Left ventricle myocardium superior (tissue), 1 donor: ENCODE measurements at places on chromosomes 4 and X. TPM values are rescaled to one million over a fixed set of nuclear protein-coding genes. Genes with fewer than 3 reads are reported as not detected.

Gene DAPP1
- 0.42 TPM for total RNA-seq

Gene XK
- total RNA-seq, result 8.7 TPM

Gene PAK3
- 0.64 TPM for total RNA-seq

Gene CDX4
- not detected for total RNA-seq

GRCh38 chr4:1711055-1711570 is 1.0 kb downstream of the SLBP start:
- no peak for DNase-seq

- DNase-seq, result no peak
These were observed 47.0 kb upstream of the SPRY1 start for GRCh38 chr4:123349421-123350190.

DNA sequence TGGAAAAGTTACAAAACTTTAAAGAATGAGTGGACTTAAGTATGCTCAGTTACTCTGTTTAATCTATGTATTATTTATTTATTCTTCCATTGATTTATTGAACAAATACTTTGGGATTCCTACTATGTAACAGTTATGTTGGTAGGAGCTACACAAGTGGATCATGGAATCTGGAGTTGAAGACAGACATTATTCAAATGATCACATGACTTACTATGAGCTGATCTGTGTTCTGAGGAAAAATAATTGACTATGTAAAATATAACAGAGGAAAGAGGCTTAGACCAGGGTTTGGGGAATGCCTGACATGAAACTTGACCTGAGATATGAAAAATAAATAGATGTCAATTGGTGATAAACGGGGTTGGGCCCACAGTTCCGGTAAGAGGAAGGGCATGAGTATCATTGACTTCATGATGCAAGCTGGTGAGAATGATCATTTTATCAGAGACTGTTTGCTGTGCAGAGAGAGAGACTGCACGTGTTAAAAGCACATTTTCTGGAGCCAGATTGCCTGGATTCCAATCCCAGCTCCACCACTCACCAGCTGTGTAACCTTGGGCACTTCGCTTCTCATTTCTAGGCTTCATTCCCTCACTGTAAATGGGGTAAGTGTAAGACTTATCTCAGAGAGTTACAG is 179.0 kb downstream of the SPCS3 start:
- no peak for DNase-seq
